ENCODE measurements at places on chromosomes 3 and 15. TPM values are rescaled to one million over a fixed set of nuclear protein-coding genes. Genes with fewer than 3 reads are reported as not detected.

- DNase-seq: no peak
Observed at GRCh38 chr3:160012108-160012507, 23.5 kb downstream of the IL12A start.

DOCK3 gene
- total RNA-seq: 0.51 TPM

- DNase-seq: no peak
Observed at GRCh38 chr3:179526482-179526881, 36.2 kb upstream of the ACTL6A start.

DNA sequence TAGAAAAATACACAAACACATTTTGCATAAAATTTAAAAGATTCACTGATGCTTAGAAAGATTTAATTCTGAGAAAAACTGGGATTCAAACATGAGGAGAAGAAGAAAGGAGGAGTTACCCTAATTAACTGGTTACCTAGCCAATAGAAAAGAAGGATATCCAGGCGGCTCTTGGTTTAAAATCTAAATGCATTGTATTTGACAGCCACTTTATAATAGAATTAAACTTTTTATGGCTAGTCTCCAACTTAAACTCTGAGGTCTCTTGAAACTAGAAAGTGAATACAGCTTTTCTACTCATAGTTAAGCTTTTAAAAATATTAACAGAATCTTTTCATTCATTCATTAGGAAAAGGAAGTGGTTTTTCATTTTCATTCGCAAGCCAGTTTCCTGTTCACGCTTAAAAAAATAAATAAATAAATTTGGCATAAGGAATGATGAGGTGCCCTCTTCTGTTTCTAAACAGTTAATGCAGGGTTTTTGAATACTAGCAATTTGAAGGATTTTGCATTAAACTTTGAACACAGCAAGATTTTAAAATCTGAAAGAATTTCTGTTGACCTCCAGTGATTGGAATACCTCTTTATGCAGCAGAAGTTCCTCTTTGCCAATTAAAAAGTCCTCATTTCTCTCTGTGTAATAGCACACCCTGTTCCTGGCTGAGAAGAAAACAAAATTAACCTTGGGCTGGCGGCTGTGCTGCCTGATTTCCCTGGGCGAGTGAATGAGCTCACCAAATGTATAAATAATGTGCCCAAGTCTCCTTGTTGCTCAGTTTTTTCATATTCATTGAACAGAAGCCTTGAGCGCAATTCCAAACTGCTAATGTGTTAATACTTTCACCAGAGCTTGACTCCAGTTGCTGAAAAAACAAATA, 105.1 kb downstream of the ZMAT3 start:
- DNase-seq: no peak

GRCh38 chr3:114122027-114122709, 56.7 kb downstream of the DRD3 start:
- DNase-seq: no peak

STRIT1 gene
- not detected for total RNA-seq

ALG1L2 gene
- 1.00 TPM for total RNA-seq

CD96 gene
- 6.9 TPM for total RNA-seq

GRCh38 chr15:76963596-76963995, 31.3 kb upstream of the PSTPIP1 start:
- DNase-seq: no peak

GRCh38 chr3:195788711-195789581, 22.8 kb downstream of the MUC4 start:
- peak; percentile 83 for DNase-seq

GRCh38 chr3:197955892-197956477, 4.0 kb upstream of the LMLN start:
- no peak for DNase-seq

DNA sequence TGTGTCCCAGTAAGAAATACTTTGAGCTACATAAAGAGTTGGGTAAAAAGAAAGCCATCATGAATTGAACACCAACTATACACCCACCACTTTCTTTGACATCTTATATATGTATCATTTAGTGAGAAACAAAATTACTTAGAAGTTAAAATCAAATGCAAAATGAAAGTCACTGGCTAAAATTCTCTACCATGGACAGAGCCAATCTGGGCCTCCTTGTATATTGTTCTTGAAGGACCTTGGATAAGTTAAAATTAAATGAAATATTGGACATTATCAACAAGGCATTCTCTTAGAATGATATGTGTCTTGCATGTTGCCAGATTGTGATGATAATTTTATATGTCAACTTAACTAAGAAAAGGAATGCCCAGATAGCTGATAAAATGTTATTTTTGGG, 64.2 kb upstream of the CHL1 start:
- no peak for DNase-seq
